Activated naive CD8-positive, alpha-beta T cell treated with anti-CD3 and anti-CD28 coated beads, Interleukin-2, amount 50 U/mL, for 24 hours (primary cell): ENCODE measurements at places on chromosomes 3 and 15.

DNA sequence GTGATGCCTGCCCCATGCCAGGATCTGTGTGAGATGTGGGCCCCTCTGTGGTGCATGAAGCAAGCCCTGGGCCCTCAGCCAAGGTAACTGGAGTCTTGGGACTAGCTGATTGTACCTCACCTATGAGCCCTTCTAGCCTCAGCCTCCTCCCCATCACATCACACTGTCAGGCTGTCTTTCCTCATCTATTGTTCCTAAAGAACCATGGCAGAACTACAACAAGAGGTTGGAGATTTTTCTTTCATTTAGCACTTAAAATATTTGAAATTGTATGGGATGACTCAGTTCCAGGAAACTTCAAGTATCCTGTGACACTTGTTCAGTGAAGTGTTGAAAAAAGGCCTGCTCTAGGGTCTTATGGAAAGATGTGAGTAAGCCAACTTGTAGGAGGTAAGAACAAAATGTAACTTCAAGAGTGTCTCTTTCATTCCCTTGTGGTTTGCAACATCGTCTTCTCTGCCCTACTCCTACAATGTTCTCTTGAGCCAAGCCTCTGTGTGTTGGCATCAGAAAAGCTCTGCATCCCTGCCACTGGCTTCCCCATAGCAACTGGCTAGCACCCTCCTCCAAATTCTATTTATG is 58.7 kb upstream of the TIPARP start:
- no peak for DNase-seq

DNA sequence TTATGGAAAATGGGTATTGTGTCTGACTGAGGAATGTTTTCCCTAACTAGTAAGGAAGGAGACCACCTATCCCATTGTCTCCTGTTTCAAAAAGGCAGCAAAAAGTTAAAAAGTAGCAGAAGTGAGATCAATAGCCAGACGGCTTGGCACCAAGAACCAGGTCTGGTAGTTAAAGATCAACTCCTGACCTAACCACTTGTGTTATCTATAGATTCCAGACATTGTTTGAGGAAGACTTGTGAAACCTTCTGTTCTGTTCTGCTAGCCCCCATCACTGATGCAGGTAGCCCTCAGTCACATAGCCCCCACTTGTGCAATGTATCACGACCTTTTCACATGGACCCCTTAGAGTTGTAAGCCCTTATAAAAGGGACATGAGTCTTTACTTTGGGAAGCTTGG is 46.3 kb upstream of the C2CD4B start:
- DNase-seq = no peak

DNA sequence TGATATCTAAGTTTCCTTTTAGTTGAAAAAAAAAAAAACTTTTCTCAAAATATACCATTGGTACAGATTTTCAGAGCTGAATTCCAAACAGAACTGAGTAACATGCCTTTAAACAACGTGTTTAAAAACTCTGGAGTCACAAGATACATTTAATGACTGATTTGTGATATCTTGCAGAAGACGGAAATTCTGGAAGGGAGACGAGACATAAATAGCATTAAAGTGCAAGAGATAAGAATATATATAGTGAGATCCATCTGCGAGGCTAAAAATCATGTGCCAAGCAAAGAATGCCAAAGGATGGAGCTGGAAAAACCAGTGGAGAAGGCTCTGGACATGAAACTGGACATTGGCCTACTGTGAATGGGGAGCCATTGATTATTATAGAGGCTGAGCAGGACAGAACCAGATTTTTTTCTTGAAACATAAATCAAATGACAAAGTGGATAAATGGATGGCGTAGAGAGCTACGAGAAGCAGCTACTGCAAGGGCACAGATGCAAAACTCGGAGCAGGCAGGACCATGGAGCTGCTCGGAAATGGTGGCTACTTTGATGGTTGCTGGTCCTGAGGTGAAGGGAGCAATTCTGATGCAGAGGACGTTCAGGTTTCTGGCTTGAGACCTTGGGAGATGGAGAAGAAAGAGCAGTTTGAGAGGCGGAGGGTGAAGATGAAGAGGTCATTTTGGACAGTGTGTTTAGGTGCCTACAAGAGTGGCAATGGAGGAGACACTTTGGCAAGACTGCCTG is 88.8 kb downstream of the CPN2 start:
- no peak for DNase-seq

DNA sequence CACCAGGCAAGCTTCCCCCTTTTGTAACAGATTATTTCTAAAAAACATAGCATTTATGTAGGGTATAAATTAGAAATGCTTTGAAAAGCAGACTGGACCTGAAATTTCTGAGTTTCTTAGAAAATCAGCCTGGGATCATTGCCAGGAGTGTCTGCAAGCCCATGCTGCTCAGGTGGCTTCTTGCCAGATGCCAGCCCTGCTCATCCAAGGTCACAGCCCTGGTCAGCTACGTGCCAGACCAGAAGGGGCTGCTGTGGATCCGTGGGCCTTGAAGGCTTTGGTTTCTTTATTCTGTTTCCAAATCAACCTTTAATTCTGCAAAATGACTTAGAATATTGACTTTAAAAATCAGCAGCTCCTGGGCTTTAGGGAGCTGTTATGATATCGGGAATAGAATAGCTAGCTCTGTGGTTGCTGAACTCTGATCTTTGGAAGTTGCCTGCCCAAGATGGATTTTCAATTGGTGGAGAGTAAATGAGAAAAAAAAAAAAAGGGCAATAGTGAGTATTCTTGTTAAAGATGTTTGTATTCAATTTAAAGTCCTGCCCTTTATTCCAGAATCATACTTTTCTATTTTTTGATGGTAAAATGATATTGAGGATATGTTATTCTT is 370.1 kb upstream of the ONECUT1 start:
- DNase-seq = no peak
